ENCODE measurements at places on chromosomes 16 and 17.

GRCh38 chr16:72188541-72188940 is 16.6 kb upstream of the PMFBP1 start:
- DNase-seq, result no peak

- no peak for DNase-seq
Measured at GRCh38 chr16:72615856-72616255, 432.1 kb downstream of the ZFHX3 start.

DNA sequence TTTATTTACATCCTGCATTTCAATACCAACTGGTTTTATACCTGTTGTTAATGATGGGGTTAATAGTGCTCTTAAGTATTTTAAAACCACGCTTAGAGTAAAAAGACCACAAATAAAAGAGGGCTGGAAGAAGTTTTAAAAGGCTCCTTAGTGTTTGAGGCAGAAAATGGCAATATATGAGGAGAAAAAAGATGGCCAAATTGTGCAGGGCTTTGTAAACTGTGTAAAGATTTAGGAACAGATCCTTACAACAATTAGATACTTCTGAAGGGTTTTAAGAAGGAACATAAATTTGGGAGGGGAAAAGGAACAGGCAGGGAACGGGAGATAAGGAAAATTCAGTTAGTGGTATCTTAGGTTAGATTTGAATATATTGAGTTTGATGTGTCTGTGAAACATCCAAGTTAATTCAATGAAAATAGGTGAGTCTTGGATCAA is 12.7 kb downstream of the CDC27 start:
- DNase-seq, result no peak

DNA sequence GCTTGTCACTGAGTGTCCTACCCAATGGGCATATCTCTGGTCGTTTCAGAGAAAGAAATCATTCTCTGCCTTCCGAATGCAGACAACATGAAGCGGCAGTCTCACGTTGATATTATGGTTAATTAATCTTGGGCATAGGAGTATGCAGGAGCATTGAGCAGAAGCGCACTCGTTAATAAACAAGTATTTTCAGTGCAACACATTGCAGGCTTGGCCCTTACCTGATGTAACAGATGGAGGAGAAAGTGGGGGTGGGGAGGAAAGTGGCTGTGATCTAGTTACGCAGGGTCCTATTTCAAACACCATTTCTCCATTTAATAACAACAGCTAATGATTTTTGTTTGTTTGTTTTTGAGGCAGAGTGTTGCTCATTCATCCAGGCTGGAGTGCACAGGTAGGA is 414.0 kb upstream of the RBFOX1 start:
- no peak for DNase-seq

GRCh38 chr16:6096931-6097670 is 999.5 kb upstream of the EEF2KMT start:
- no peak for DNase-seq

GRCh38 chr17:56395787-56396186 is 197.7 kb upstream of the NOG start:
- no peak for DNase-seq

DNA sequence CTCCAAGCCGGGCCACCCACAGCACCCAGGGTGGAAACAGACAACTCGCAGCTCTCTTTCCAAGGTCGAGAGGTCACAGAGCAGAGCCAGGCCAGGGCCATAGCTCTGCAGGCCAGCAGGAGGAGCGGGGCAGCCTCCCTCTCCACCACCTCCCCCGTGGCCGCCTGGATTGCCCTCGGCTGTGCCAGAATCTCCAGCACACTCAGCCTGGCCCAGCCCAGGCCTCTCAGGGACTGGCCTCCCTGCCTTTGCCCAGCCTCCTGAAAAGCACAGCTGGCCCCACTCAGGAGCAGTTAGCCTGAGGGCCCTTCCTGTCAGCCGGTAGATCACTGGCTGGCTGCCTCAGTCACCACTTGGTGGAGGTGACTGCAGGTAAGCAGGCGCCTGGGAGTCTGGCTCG is 85.8 kb upstream of the SEC14L1 start:
- no peak for DNase-seq

- DNase-seq, result no peak
Measured at GRCh38 chr17:57341611-57342540, 85.6 kb downstream of the MSI2 start.

GRCh38 chr17:4870855-4871254 is 28.5 kb upstream of the C17orf107 start:
- DNase-seq, result no peak

DNA sequence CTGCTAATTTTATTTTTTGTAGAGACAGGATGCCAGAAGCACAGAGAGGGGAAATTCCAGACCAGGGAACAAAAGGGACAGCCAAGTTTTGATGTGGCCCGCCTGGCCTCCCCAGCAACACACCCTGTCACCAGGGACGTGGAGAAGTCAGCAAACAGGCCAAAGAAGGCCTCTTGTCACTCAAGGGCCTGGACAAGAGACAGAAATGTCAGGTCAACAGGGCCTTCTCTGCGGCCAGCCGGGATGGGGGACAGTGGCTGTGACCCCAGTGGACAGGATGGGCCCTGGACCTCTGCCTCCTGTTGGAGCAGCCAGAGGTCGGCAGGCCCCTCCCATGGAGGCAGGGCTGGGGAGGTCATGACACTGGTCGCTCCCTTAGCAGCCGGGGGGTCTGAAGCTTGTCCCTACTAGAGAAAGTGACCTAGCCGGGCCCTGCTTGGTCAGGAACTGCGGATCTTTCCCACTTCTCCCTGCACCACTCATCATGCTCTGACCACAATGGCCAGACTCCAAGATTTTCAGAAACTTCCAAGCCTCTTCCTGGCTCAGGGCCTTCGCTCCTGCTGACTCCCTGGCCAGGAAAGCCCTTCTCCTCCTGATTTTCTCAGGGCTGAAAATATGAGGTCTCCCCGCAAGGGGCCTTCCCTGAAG is 9.2 kb upstream of the TVP23A start:
- no peak for DNase-seq

GRCh38 chr17:47850692-47851573 is at the start of gene SP6:
Gene SP6 (minus strand): TSS chr17:47851163. CDS start chr17:47848429, 2,734 bp downstream.
- DNase-seq, result peak; percentile 77

GRCh38 chr16:11150190-11150589 is 105.8 kb downstream of the SOCS1 start:
- no peak for DNase-seq
